ENCODE measurements at places on chromosomes 16 and 17.

DNA sequence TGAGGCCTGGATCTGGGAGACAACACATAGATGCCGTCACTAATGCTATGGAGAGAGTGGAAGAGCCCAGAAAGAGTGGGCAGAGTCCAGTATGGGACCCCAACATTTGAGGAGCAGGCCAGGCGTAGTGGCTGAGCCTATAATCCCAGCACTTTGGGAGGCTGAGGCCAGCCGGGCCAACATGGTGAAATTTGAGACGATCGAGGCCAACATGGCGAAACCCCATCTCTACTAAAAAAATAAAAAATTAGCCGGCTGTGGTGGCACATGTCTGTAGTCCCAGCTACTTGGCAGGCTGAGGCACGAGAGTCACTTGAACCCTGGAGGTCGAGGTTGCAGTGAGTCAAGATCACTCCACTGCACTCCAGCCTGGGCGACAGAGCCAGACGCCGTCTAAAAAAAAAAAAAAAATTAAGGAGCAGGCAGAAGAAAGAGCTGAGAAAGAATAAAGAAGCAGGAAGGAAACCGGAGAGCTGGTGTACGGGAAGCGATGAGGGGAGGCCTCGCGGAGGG is 6.0 kb upstream of the DNAI2 start:
- DNase-seq, result no peak

GRCh38 chr16:14399378-14400284 is 230.4 kb downstream of the PARN start:
- no peak for DNase-seq

DNA sequence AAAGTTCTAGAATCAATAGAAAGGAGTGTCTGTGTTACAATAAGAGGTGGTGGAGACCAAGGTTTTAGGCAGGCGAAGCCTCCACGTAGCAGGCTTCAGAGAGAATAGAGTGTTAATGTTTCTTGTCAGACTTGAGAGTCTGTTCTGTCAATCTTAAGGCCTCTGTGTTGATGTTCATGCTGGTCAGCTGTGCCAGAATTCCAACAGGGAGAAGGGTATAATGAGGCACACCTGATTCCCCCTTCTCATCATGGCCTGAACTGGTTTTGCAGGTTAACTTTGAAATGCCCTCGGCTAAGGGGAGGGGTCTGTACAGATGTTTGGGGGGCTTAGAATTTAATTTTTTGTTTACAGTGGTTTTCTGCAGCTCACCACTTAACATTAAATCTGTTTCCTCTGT is 46.0 kb downstream of the RNF112 start:
- no peak for DNase-seq

DNA sequence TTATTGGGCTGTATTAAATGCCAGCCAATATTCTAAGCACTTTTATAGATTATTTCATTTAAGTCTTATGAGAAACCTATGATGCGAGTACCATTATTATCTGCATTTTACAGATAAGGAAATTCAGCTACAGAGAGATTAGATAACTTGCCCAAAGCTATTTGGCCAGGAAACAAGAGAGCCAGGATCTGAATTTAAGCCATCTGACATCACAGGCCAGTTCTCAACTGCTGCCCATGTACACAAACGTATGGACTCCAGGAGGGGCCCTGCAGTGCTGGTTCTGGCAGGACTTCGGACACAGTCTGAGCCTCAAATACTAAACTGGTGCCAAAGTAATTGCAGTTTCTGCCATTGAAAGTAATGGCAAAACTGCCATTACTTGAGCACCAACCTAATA is 40.2 kb downstream of the CPPED1 start:
- DNase-seq, result no peak

DNA sequence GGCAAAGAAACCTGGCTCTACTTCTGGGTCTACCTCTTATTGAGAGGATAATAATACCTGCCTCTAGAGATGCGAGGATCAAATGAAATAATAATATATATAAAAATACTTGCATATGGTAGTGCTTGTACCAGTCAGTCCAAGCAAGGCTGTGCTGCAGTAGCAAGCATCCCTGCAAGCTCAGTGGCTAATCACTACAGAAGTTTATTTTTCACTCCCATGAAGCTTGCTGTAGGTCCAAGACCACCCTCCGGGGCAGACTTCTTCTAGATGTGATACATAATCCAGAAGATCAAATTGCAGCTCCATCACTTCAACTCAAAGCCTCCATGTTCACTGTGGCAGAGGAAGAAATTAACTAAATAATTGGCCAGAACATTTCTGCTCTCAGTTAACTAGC is 48.9 kb upstream of the NKD1 start:
- DNase-seq, result no peak

GRCh38 chr16:84278968-84279367 is 15.7 kb upstream of the WFDC1 start:
- DNase-seq, result no peak

- DNase-seq, result no peak
Measured at GRCh38 chr17:50658616-50659015, 23.9 kb downstream of the ABCC3 start.

DNA sequence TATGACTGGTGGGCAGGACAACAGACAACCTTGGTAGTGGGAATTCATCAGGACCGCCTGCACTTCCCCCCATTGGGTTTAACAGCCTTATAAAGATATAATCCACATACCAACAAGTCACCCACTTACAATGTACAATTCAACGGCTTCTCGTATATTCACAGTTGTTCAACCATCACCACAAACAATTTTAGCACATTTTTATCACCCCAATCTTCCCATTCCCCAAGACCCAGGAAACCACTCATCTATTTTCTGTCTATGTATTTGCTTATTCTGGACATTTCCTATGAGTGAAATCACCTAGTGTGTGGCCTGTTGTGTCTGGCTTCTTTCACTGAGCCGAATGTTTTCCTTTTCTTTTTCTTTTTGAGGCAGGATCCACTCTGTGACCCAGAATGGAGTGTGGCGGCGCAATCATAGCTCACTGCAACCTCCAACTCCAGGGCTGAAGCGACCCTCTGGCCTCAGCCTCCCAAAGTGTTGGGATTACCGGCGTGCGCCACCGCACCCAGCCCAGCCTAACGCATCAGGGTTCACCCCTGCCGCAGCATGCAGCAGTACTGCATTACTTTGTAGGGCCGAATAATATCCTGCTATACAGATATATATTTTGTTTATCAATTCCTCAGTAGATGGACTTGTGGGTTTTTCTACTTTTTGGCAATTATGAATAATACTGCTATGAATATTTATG is 10.9 kb downstream of the ANKS3 start:
- no peak for DNase-seq

DNA sequence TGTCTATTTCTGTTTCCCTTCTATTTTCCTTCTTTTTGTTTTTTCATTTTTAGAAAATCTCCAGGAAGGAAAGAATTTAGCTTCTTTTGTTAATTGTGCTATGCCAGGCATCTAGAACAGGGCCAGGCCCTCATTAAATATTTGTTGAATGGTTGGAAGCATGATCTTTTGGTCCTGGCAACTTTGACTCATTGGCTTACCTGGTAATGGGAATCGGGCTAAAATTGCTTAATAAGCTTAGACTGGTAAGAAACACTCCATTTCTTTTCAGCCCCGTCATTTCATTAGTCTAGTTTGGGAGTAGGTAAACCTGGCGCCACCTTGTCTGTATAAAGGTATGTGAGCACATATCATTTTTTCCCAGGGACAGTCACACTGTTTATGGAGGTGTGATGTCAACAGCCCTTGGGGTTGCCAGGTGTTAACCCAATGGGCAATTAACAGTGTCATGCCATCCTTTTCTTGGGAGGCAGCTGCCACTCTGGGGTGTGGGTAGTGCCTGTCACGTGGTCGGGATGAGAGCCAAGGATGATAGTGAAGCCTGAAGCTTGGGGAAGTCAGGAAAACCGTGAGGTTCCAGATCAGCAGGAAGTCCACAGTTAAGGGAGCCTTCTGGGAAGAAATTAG is 9.5 kb upstream of the NDEL1 start:
- DNase-seq, result no peak

DNA sequence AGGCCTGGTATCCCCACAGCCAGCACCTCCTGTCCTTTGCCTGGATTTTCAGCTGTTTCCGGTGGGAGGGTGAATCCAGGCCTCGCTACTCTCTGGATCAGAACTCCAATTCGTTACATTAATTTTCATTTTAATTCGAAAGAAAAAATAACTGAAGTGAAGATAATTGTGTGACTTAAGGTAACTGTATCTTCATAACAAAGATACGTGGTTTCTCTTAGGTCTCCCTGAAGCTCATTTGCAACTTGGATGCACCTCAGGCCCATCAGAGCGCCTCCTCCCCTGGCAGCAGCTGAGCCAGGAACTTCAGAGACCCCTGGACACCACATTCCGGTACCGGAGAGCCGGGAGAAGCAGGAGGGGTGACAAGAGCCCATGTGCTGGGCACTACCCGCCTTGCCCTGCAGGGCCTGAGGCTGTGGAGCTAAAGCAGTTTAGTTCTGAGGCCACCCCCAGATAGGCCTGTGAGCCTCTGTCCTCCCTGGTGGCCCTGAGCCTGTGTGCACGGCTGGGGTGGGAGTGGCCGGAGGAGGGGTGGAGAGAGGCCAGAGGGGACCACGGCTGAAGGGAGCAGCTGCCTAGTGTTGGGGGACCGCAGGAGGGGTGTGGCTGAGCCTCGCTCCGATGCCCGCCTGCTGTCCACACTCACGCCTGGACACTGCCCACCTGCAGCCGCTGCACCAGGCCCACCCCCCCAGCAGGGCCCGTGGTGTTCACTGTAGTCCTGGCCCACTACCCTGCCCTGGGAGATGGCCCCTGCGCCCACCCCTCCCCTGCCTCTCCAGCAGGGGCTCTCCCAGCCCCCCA is 11.4 kb upstream of the DUS1L start:
- no peak for DNase-seq

- no peak for DNase-seq
Measured at GRCh38 chr16:143047-143446, 4.6 kb upstream of the NPRL3 start.

DNA sequence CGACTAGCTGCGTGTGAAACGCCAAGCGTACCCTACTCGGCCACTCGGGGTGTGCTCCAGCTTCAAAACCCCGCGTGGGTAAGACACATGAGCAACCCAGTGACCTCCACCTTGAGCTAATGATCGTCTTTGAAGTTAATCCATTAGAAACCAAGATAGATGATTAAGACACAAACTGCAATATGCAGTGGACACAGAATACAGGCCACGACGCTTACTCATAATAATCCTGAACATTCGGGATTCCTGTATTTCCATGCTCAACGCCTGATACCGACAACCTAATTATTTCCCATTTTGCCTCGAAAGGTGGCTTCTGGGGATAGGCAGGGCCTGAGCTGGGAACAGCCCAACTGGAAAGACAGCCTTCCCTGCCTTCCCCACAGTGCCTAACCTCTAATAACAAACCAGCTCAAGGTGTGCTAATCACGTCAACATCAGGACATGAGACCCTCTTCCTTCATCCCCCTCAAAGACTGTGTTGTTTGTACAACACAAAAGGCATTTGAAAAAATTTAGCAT is 504 bp upstream of the COPRS start:
- no peak for DNase-seq

- DNase-seq, result no peak
Measured at GRCh38 chr17:59433586-59433985, 102.1 kb downstream of the YPEL2 start.

GRCh38 chr16:79316004-79316458 is 284.5 kb downstream of the MAF start:
- DNase-seq, result no peak

GRCh38 chr16:87824991-87825841 is 44.1 kb downstream of the SLC7A5 start:
- DNase-seq, result no peak
